Right lung (tissue), 10 donors: ENCODE measurements at places on chromosomes 11 and 22. TPM values are rescaled to one million over a fixed set of nuclear protein-coding genes. Genes with fewer than 3 reads are reported as not detected.

DNA sequence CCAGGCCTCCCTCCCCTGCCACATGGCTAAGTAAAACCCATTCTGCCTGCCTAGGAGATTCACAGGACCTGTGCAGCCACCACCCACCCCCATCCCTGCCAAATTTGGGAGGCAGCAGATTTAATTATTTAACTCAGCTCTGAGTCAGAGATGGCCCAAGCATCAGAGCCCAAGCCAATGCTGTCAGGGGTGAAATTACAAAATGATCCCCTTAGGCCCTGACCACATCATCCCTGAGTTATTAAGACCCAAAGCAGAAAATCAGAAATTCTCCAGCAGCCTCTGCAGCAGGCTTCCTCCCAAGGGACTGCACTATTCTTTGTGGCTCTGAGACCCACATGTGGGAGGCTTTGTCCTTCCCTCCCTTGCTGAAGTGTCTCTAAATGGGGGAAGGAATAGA lies 52.8 kb upstream of the RRAS2 start:
- no peak for DNase-seq

The NCAM1 gene
- 47.5 TPM for polyA plus RNA-seq

DNA sequence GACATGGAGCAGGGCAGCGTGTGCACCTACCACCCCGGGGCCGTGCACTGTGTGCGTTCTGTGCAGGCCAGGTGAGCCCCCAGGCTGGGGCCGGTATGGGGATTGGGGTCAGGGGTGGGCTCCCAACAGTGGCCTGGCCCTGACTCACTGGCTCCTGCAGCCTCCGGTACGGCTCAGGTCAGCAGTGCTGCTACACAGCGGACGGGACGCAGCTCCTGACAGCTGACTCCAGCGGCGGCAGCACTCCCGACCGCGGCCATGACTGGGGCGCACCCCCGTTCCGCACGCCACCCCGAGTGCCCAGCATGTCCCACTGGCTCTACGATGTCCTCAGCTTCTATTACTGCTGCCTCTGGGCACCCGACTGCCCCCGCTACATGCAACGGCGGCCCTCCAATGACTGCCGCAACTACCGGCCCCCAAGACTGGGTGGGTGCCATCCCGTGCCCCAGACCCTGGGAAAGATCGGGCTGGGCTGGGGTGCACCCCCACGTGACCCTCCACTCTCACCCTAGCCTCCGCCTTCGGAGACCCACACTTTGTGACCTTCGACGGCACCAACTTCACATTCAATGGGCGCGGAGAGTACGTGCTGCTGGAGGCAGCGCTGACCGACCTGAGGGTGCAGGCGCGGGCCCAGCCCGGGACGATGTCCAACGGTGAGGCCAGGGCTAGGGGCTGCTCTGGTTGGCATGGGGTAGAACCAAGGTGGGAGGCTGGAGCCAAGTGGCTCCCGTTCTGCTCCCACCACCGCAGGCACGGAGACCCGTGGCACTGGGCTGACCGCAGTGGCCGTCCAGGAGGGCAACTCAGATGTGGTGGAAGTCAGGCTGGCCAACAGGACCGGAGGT lies 4.4 kb downstream of the SUSD2 start:
- no peak for DNase-seq

The OR52E4 gene
- polyA plus RNA-seq: not detected

- DNase-seq: no peak
Observed at GRCh38 chr11:68016161-68016903, 6.2 kb downstream of the ALDH3B1 start.

DNA sequence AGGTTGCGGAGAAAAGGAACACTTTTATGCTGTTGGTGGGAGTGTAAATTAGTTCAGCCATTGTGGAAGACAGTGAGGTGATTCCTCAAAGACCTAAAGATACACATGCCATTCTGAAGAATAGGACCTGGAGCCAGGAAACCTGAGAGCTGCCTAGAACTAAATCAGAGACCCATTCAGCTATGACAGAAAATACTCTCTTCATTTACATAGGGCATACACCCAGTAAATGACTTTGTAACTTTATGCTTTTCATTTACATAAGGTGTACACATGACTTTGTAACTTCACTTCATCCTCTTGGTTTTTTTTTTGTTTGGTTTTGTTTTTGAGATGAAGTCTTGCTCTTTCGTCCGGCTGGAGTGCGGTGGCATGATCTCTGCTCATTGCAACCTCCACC lies 25.1 kb upstream of the APLNR start:
- DNase-seq: no peak

DNA sequence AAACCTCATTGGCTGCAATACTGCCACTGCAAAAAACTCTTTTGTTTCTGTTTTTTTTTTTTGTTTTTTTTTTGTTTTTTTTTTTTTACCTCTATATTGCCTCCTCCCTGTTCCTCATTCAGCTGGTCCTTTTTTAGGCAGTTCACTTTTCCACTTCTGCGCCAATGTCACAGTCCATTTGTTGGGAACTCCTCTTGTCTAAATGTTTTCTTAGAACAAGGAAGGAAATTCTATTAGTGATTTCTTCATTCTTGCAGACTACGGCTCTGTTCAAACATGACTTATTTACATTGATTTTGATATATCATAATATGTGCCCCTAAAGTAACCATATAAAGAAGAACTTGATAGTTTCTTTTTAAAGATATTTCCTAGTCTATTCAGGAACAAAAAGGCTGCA lies 2.9 kb downstream of the FAM118B start:
- no peak for DNase-seq

The MMP27 gene
- polyA plus RNA-seq: not detected

The TNNT3 gene
- polyA plus RNA-seq: 12.7 TPM

GRCh38 chr11:89016214-89016613 lies 49.6 kb downstream of the GRM5 start:
- DNase-seq: no peak

The GNAZ gene
- polyA plus RNA-seq: 3.6 TPM

DNA sequence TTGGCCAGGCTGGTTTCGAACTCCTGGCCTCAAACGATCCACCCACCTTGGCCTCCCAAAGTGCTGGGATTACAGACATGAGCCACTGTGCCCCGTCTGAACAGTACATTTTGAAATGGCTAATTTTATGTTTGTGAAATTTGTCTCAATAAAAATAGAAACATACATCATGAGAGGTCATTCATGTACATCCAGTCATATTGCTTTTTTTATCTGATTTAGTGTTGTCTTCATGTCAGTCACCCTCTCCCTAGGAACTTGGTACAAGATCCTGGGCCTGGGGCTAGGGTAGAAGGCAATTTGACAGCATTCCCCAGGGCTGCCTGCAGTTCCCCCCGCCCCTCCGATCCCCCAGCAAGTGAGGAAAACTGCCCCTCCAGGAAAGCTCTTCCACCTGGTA lies 46.6 kb upstream of the RBFOX2 start:
- no peak for DNase-seq

DNA sequence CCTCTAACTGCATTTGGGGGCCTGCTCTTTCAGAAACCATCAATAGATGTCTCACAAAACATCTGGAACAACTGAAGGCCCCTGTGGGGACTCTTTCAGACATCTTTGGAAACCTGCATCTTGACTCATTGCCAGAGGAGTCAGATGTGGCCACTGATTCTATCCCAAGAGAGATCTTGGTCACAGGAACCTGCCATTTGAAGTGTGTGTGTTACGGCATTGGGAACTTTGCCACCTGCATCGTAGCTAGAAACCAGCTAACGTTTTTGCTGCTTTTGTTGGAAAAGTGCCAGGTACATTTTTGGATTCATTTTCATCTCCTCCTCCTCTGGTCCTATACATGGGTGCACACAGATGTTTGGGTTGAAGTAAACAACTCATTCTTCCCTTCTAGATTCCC lies 4.3 kb downstream of the SRRD start:
- no peak for DNase-seq

The UBE2L6 gene
- polyA plus RNA-seq: 61.2 TPM

DNA sequence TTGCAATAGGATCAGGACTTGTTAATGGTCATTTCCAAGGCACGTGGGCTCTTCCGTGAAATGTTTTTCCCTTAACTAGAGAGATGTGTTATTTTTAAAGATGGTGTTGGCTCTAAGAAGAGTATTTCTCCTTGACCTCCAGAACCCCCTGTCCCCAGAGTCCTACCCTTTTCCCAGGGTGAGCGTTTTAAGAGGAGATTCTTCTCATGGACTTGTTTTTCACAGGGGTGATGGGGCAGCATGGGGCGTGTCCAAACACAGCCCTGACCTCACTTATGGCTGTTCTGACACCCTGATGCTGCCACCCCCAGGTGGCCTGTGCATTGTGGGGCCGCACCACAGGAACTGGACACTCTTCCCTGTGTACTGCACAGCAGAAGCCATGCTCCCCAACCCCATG lies 335.7 kb downstream of the TBC1D22A start:
- no peak for DNase-seq

The TUBA8 gene
- 3.1 TPM for polyA plus RNA-seq

The GAB4 gene
- polyA plus RNA-seq: not detected

DNA sequence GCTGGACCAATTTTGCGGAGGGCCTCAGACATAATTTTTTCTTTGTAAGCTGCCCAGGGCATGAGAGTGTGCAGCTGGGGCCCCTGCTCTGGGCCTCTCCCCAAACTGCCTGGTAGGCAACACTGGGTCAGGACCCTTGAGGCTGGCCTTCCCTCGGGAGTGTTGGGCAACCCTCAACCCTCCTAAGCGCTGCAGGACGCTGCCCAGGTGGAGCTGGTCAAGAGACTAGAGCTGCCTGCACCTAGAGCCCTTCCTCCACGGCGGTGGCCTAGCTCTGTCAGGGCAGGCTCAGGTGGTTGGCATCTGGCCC lies 505 bp upstream of the TMEM132A start:
- no peak for DNase-seq

The OR51B4 gene
- polyA plus RNA-seq: 0.36 TPM

GRCh38 chr11:69908511-69909220 lies 89.5 kb upstream of the FGF3 start:
- no peak for DNase-seq
